ENCODE measurements at places on chromosomes 7 and 10. TPM values are rescaled to one million over a fixed set of nuclear protein-coding genes. Genes with fewer than 3 reads are reported as not detected.
A peak's percentile ranks its signal among the peaks of the same experiment; 100 is the strongest.

- DNase-seq = no peak
Measured at GRCh38 chr7:92682330-92682729, 92.1 kb upstream of the FAM133B start.

- peak; percentile 15 for DNase-seq
Measured at GRCh38 chr10:89959433-89960110, 258.2 kb downstream of the KIF20B start.

- peak; percentile 34 for DNase-seq
Measured at GRCh38 chr7:117673839-117674238, 194.0 kb downstream of the CFTR start.

DNA sequence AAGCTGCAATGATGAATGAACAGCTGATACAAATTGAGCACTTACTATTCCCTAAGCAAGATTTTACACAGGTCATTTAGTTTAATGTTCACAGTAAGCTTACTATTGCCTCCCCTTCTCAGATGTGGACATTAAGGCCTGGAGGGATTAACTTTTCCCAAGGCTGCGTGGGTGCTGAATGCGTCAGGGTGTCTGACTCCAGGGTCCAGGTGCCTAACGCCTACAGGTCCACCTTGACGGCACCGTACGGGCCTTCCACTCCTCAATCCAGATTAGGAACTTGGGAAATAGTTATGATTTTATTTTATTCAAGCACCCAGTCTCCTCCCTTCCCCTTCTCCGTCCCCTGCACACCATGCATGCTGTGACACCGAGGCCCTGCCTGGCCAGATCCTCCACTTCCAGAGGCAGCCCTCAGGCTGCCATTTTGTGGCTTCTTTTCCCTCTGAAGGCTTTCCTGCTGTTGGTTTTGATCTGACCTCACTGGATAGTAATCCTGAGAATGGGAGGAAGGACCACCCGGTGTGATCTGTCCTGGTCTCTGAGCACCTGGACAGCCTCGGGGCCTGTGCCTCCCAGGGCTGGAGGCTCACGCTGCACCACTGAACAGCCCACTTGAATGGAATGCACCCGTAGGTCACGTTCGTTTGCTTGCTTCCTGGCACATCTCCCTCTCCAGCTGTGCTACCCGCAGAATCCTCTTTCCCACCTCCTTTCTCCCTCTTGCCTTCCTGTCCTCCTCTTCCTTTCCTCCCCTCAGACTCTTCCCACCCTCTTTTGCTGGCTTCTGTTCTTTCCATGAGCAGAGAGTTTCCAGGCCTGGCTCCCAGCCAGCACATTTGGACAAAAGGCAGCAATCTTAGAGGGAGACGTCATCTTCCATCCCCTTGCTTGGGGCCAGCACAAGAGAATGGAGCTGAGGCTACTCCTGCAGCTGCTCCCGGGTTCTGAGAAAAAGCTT, 14.4 kb downstream of the DENND2A start:
- DNase-seq = peak; percentile 92

DNA sequence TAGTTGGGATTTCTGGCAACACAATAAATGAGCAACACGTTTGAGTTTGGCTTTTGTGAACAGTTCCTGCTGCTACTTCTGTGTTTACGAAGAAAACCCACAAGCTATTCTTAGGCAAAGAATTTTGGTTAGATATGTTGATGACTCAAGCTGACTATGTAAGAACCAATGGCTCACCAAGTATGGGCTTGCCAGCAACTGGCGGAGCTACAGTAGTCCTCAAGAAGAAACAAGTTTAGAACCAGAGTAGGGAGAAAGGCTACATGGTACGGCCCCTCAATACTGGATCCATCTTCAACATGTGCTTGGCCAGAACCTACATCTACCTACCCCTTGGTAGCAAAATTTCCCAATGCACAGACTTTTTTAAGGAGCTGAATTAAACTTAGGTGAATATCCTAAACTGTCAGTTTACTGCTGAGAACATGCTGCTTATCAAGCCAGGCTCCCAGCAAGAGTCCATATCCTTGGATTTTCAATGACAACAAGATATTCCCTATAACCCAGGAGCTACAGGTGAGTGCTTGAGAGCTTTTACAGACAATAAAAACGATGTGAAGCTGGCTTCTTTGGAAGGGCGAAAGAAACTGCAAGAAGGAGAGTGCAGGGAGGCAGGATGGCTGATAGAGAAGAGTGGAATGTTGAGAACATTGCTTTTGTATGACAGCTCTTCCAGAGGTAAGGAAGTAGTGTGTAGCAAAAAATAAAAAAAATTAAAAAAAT, 74.3 kb upstream of the ASAH2 start:
- peak; percentile 88 for DNase-seq

DNA sequence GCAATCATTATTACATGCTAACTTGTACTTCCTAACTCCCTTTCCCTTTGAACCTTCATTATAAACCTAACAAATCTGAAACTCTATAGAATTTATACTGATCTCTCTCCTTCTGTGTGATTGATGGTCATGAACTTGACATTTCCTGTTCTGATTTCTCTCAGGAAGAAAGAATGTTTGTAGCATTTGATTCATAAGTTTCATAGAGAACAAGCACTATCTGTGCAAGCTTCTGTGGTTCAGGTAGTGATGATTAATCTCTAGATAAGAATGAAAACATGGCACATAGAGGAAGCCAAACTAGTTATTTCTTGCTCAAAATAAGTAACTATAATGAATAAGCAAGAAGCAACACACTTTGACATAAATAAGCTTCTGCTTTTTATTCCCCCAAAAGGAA, 34.2 kb downstream of the TFPI2 start:
- DNase-seq = no peak

DNA sequence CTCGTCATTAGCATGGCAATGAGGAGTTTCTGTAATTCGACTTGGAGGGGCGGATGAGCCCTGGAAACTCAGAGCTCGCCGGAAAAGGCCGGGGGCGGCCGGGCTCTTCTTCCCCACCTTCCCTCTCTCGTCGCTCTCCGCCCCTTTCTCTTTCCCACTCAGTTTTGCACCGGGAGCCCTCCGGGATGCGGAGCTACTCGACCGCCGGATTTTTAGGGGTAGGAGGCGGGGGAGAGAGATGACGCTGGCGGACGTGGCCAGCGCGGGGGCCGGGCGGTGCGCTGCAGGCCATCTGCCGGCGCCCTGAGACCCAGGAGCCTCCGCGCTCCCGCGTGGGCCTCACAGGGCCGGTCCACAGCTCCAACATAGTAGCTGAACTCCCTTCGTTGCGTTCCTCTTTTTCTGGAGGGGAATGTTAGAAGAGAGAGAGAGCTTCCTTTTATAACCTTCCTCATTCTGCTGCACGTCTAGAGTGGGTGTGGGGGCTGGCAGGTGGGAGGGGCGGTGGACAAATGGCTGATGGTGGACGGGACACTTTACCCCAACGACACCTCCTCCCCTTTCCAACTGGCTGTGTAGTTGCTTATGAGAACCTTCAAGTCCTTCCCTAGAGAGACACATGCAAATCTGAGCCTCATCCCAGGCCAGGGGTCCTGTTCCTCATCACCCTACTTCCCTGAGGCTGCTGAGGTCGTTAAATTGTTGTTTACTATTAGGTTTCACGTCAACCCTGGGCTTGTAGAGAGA, 1.1 kb upstream of the HOXA1 start:
- DNase-seq = peak; percentile 96

- DNase-seq = peak; percentile 93
Measured at GRCh38 chr7:141649865-141650634, 51.9 kb downstream of the DENND11 start.

DNA sequence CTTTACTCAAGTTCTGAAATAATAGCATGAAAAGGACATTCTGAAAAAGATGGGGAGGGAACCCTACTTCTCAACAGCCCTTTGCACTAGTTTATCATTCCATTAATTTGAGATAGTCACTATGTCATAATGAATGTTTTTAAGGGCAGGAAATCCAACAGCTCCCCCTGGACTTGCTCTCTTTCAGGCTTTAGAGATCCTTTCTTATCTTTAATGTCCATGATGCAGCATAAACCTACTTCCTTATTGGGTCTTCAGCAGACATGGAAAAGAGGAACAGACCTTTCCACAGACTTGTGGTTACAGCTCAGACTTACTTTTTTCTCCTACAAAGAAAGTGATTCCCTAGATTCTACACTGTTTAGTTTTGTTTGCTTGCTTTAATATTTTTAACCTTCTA, 87.3 kb downstream of the IDE start:
- no peak for DNase-seq

DNA sequence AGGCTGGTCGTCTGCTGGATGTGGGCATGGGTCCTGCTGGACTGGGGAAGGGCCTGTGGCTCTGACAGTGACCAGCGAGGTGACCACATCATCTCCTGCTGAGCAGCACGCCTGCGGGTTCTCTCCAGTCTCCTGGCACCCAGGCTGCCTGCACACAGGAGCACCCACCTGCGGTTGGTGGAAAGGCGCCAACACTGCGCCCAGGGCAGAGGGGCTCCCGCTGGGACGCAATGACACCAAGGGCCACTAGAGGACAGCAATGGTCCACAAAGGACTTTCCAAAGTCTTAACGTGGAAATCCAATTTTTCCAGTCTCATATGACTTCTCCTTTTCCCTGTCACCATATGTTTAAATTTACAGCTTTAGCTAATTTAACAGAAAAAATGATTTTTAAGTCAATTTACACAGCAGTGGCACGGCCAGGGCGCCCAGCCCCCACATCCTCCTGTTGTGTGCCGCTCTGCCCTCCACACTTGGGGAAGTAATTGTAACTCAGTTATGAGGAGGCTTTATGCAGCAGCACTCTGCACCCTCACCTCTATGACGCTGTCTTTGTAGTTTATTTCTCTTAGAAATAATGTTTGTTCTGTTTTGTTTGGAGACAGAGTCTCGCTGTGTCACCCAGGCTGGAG, 38.1 kb downstream of the CFAP46 start:
- peak; percentile 95 for DNase-seq

- DNase-seq = peak; percentile 84
Measured at GRCh38 chr7:127504715-127505114, 80.7 kb downstream of the GCC1 start.

GRCh38 chr7:13687500-13687899, 302.0 kb downstream of the ETV1 start:
- no peak for DNase-seq

DNA sequence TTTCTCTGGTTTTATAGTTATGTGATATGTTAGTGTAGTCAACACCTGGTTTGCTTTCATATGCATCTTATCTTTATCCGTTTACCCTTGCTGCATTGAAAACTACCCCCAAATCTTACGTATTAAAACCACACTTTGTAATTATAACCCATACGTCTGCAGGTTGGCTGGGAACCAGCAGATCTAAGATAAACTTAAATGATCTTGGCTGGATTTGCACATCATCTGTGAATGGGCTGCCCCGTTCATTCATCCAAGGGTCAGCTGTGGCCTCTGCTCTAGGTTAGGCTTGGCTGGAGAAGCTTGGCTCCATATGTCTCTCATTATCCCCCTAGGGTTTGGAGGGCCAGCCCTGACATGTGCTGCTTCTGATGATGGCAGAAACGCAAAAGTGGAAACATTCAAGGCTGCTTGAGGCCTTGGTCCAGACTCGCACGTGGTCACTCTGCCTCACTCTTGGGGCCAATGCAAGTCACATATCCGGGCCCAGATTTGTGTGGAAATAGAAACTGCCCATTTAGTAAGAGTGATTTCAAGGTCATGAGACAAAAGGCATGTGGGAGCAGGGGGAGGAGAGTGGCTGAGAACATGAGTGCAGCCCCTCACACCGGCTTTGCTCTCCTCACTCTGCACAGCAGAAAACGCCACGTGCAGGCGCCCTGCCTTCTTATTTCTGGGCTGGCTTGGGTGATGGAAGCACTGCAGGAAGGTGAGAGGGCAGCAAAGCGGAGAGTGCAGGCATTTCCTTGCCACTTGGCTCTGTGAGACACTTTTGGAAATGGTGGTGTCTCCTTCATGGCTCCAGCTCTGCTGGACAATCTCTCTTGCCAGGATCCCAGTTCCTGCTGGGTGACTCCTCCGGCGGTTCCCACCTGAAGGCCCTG, 553.8 kb downstream of the GLRX3 start:
- no peak for DNase-seq

DNA sequence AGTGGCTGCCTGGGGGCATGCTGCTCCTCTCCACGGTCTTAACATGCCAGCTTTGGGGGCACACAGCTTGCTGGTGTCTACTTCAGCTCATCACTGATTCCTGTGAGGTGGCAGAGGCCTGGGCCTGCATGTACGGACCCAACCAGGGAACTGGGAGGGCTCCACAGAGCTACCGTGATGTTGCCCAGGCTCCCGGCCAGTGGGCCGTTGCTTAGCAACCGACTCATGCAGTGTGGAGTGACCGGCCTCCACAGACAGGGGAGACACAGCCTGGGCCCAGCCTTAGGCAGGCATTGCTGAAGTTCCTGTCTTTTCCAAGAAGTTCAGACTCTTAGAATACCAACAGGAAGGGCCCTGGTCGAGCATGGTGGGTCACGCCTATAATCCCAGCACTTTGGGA, 25.8 kb upstream of the SH2B2 start:
- peak; percentile 92 for DNase-seq

DNA sequence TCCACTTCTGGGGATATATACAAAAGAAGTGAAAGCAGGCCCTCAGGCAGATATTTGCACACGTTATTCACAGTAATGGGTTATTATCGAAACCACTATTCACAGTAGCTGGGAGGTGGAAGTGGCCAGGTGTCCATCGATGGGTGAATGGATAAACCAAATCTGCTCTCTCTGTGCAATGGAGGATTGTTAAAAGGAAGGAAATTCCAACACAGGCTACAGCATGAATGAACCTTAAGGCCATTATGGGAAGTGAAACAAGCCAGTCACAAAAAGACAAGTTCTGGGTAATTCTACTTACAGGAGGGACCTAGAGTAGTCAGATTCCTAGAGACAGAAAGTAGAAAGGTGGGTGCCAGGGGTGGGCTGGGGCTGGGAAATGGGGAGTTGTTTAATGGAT, 48.5 kb upstream of the BHLHA15 start:
- DNase-seq = no peak

GRCh38 chr10:11237571-11237970, 219.9 kb downstream of the CELF2 start:
- DNase-seq = no peak

DNA sequence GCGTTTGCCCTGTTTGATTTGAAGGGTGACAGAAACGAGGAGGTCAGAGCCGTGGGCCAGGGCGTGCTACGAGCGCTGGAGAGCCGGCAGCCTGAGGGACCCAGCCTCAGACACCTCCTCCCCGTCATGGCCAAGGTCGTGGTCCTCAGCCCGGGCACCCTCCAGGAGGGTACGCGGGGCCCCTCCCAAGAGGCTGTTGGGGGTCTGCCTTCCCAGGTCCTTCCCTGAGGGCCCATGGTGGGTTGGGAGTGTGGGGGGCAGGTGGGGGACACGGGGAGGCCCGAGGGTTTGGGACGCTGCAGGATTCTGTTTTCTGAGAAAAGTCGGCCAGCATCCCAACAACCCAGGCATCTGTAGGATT, 7.8 kb downstream of the AP5Z1 start:
- no peak for DNase-seq

DNA sequence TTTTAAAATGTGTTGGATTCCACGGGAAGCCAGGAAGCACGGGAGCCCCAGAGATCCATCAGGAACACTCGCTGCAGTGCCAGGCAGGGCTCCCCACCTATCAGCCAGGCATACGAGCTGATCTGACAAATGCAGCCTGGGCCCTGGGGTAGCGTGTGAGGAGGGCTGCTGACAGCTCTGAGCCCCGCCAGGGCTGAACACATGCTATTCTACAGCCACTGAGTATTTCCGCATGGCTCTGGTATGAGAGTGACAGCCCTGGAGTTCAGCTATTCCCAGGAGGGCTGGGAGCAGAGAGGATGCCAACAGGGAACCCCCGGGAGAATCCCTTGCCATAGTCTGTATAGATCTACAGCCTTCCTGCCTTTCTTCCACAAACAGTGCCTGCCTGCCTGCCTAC, 237.3 kb upstream of the ZMIZ1 start:
- DNase-seq = no peak

The ASAH2B gene
- 3.3 TPM for total RNA-seq

The POLR2J2 gene
- 8.3 TPM for total RNA-seq

The PODXL gene
- 1.4 TPM for total RNA-seq

The TACC2 gene
- total RNA-seq = 5.0 TPM

Measured in osteoblast (primary cell).